Progenitor cell of endocrine pancreas (in vitro differentiated cells): ENCODE measurements at places on chromosomes 3 and 15.

DNA sequence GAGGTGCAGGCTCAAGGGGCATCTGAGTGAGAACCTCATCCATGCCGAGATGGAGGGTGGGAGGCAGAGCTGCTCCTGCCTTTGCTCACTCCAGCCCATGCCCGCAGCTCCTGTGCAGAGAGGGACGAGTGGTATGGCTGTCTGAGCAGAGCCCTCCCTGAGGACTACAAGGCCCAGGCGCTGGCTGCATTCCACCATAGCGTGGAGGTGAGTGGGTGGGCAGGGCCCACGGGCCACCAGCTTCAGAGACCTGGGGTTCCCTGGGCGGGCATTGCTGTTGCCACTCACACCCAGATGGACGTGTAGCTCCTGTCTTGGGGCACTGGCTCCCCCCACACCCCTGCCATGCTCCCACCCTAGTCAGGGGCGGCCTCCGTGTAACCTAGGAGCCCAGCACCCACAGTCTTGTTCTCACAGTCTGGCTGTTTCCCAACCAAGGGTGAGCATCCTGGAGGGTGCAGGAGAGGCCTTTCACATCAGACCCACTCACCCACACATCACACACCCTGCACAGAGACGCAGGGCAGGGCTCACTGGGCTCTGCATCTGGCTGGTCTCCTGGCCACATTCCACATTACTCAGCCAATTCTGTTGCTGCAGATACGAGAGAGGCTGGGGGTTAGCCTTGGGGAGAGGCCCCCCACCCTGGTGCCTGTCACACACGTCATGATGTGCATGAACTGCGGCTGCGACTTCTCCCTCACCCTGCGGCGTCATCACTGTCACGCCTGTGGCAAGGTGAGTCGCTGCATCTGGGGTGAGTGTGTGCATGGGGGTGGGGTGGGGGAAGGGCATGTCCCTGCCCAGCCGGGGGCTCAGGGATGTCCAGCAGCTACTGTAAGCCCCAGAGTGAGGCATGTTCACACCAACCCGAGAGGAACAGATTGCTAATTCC is 25.3 kb upstream of the NR2C2 start:
- no peak for DNase-seq

DNA sequence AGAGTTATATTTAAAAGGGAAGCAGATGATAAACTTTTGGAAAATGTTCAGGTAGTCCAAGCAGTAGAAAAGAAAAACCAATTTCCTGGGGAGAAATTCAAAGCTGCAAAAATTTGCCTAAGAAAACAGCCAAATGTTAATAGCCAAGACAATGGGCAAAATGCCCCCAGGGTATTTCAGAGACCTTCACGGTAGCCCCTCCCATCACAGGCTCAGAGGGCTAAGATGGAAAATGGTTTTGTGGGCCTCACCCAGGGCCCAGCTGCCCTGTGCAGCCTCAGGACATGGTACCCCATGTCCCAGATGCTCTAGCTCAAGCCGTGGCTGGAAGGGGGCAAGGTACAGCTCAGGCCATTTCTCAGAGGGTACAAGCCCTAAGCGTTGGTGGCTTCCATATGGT is 391.0 kb downstream of the ZIC4 start:
- no peak for DNase-seq

DNA sequence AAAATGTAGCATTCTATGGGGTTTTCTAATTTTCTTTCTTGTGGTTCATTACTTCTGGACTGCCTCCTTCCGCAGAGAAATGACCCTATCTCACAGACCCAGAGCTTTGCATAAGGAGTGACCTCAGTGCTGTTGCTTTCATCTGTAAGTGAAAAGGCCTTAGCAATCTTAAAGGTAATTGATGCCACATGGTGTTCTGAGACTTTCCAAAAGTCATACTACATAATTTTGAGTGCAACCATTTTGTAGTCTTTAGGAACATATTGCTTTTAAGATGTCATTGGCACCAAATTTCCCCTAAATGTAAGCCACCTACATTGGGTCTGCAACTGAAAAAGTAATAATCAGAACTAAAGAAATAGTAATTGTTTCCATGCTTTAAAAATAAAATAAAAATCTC is 9.2 kb upstream of the HHLA2 start:
- no peak for DNase-seq

- no peak for DNase-seq
Observed at GRCh38 chr3:187733371-187733770, 11.9 kb downstream of the BCL6 start.

- DNase-seq = no peak
Observed at GRCh38 chr15:63382966-63383710, 1.5 kb upstream of the CA12 start.

DNA sequence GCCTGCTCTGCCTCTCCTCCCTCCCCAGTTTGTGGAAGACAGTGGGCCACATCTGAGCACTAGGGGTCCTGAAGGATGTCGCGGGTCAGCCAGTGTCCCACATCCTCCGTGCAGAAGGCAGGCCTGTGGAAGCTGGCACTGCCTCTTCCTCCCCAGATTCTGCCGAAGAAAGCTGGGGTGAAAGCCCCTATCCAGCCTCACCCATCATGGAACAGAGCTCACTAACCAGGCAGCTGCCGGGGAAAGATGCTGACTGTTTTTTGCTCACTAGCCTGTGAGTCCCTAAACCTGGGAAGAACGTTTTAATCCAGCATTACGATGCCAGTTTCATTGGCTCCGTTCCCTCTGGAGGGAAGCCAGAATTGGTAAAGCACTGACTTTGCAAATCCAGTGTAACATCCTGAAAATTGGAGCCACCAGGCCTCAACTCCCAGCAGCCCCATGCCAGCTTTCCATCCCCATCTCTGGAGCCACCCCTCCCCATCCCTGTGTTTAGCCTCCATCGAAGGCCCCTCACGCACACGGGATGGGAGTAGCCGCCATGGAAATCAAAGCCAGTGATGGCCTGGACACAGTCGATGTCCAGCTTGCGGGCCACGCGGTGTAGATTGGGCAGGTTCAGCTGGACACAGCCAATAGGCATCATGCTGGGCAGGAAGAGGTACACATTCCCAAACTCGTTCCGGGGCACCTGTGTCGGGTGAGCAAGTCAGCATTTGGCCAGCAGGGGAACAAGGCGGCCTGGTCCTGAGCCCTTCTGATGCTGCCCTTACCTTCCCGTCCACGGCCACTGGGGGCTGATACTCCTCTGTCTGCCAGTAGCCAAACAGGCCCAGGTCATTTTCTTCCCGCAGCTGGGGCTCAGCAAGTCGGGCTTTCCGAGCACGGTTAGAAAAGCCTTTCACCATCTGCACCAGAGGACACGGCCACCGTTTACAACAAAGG is 23.5 kb downstream of the TMEM43 start:
- DNase-seq = no peak

DNA sequence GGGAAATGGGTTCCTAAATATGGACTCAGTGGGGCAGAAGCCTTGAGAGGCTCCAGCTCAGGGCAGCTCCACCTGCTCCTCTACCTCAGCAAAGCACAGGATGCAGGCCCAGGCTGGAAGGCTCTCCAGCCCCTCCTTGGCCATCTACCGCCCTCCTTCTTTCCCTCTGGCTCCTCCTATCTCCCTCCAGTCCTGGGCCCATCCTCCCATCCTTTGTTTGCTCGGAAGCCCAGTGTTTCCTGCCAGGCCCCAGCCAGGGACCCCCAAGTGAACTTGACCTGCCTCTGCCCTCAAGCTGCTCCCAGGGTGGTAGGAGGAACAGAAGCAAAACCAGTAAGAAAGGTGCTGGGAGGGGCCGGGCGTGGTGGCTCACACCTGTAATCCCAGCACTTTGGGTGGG is 20.1 kb downstream of the MAPKAPK3 start:
- DNase-seq = no peak

DNA sequence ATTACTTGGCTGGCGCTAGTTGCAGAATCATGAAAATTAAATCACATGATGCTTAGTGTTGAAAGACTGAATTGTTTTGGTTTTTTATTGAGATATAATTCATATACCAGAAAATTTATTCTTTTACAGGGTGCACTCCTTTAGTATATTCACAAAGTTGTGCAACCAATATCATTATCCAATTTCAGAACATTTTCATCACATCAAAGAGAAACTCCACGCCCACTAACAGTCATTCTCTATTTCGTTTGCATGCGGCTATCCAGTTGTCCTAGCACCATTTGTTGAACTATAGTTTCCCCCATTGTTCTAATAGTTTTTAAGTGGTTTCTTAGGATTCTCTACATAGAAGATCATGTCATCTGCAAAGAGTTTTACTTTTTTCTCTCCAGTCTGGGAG is 3.7 kb downstream of the EHD4 start:
- no peak for DNase-seq

DNA sequence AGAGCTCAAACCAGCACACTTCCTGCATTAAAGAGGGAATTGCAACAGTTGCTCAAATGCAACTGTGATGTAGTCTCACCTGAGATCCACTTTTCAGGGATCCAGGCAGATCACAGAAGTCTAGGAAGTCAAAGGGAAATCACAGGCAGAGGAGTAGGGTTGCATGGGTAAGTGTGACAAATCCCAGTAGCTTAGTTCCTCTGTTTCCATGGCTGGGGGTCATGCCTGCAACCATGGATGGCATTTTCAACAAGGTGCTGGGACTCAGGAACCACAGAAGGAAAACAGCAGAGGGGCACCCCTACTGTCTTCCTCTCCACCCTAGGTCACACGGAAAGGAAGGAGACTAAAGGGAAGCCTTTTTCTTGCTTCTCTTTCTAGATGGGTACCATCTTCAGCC is 36.5 kb upstream of the ARNT2 start:
- DNase-seq = no peak

GRCh38 chr15:84839714-84840113 is 22.6 kb downstream of the ALPK3 start:
- no peak for DNase-seq

DNA sequence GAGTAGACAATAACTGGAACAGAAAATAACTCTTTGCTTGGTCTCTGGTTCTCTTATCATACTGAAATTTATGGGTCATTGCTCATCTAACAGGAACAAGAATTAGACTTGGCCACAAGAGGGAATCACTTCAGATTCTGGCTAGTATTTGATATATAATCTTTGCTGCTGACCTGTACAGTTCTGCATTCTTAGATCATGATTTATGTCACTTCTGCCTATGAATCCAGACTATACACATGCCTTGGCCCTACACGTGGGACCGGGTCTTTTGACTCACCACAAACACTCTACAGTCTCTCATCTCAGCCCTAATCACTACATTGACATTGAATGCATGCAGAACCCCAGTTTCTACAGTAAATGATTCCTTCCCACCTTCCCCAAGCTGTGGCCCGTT is 162.5 kb upstream of the SOX2 start:
- no peak for DNase-seq

- DNase-seq = peak; percentile 11
Observed at GRCh38 chr3:65953881-65954733, 84.6 kb downstream of the MAGI1 start.

GRCh38 chr3:20145874-20146273 is 40.1 kb downstream of the SGO1 start:
- no peak for DNase-seq

DNA sequence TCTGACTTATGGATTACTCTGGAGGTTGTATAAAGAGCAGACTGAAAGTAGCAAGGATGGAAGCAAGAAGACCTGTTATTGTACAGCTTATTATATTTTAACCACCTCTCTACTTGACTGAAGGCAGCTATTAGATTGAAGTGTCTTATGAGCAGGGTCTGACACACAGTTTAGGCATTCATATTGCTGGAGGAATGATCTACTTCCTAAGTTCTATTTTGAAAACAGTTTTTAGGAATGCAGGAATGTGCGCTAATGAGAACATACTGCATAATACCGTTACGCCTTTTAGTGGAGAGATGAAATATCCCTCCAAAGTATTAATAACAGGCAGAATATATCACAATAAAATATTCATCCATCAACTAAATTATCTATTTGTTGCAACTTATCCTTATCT is 193.3 kb downstream of the ISL2 start:
- no peak for DNase-seq

GRCh38 chr15:70632491-70633102 is 130.8 kb downstream of the UACA start:
- no peak for DNase-seq

DNA sequence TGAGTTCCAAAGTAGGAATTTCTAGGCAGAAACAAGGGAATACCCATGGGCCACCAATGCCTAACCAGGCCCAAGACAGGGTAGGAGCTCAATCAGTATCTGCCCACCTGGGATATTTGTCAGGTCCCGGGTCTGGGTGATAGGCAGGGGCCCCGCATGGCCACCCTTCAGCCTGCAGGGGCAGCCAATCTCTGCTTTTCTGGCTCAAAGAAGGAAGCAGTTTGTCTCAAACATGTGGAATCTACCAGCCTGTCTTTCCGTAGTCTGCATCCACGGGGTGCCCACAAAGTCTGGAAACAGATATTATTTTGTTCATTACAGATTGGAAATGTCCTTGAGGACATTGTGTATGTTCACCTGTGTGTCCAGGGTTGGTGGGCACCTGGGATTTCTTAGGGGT is 56.2 kb downstream of the CEMIP start:
- no peak for DNase-seq

- no peak for DNase-seq
Observed at GRCh38 chr3:65938147-65938546, 100.6 kb downstream of the MAGI1 start.

GRCh38 chr15:75348562-75349350 is 1.9 kb downstream of the NEIL1 start:
- no peak for DNase-seq

- no peak for DNase-seq
Observed at GRCh38 chr3:194715022-194715800, 29.5 kb downstream of the FAM43A start.

DNA sequence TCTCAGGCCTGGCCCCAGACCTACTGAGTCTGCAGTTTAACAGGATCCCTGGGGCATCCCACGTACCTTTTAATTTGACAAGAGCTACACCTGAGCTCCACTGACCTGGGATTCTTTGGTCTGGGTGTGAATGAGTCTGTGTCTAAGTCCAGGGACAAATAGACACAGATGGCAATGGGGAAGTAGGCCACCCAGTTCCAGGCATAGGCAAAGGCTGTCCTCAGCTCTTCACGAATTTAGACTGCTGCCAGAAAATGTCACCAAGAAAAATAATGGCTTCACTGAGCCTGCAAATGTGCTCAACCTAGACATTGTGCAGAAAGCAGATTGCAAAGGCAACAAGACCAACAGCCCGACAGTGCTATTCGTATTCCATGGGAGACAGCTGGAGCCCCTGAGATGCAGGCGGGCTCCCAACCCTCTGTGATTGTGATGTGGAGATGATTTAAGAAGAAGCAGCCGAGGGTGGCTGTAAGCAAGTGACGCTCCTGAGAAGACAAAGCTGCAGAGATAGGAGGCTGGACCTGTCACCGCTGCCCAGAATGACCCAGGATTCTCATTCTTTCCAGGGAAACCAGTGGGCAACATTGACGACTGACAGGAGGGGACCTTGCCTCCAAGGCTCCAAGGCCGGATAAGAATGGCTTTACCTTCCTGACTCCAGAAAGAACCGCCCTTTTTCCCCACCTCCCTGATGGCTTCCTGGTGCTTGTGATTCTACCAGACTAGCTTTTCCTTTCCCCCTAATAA is 39.8 kb upstream of the IREB2 start:
- no peak for DNase-seq

GRCh38 chr15:90818251-90819210 is 49.9 kb upstream of the FURIN start:
- no peak for DNase-seq

DNA sequence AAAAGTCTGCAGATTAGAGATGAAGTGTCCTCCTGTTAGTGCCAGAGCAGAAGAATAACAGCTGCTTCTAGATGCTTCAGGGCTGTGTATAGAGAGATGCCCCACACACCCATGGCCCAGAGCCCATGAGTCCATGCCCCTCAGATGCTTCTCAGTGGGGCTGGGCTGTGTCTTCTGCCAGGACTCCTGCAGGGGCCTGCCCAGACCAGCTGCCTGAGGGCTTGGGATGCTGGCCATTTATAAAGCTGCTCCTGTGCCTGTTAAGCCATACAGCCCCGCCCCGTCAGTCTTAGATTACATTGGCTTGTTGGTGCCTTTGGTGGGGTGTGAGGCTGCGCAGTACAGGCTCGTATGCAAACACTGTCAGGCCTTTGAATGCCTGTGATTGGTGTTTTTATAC is 318.0 kb upstream of the CTDSPL start:
- no peak for DNase-seq
